ENCODE measurements at places on chromosomes 5 and 9.

GRCh38 chr9:89498852-89499480 lies 1.1 kb upstream of the SEMA4D start:
- DNase-seq = peak; percentile 37

DNA sequence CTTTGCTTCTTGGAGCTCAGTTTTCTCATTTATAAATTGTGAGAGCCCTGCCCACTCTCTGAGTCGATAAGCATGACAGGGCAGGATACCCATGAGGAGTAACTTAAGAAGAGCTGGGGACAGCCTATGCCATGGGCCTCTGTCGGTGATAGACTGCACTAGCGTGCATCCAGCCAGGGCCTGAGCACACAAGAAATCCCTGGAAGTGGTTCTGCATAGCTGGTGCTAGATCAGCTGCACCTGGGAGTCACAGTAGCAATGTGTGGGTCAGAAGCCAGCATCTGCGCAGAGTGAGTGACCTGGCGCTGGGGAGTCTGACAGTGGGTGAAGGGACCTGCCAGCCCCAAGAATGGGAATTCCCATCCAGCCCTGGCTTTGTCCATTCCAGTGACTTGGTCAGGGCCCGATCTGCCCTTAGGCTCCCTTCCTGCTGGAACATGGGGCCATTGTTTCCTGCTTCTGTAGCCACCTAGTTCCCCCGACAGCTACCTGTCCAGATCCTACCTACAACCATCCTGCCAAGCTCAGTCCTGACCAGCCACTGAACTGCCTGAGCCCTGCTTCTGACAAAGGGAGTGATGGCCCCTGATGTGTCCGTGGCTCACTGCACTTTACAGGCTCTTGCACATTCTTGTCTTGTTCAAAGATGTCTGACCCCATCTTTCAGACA lies 35.9 kb upstream of the NANS start:
- DNase-seq = no peak

DNA sequence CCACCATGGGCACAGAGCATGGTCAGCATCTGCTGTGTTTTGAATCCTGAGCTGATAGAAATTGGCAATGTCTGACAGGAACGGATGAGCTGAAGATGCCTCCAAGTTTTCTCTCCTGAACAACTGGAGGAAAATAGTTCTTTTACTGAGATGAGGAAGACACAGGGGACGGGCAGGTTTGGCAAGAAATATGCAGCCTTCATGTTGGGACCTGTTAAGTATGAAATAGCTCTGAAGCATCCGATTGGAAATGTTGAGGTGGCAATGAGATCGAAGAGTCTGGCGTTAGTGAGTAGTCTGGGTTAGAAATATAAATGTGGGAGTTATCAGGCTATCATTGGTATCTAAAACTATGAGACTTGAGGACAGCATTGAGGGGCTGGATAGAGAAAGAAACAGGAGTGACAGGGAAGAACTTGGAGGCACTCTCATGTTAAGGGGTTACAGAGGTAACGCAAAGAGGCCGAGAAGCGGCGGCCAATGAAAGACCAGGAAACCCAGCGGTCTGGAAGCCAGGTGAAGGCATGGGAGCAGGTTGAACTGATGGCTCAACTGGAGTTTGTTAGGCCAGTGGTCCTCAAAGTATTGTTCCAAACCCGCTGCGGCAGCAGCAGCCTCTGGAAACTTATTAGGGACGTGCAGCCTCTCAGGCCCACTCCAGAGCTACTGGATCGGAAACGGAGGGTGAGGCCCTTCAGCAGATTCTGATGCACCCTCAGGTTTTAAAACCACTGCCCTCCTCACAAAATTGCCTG lies 1.0 kb upstream of the MAMDC2 start:
- DNase-seq = no peak

GRCh38 chr5:148805326-148806290 lies 20.8 kb upstream of the ADRB2 start:
- DNase-seq = no peak

DNA sequence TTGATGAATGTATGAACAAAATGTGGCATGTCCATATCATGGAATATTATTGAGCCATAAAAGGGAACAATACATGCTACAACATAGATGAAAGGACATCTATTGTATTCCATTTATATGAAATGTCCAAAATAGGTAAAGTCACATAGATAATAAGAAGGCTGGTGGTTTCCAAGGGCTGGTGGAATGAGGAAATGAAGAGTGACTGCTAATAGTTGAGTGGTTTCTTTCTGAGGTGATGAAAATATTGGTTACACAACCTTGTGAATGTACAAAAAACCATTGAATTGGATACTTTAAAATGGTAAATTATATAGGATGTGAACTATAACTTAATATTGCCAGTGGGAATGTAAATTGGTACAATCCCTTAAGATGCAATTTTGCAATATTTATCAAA lies 5.2 kb downstream of the ARSB start:
- DNase-seq = no peak

- no peak for DNase-seq
Observed at GRCh38 chr9:115099901-115100300, 18.1 kb downstream of the TNC start.

DNA sequence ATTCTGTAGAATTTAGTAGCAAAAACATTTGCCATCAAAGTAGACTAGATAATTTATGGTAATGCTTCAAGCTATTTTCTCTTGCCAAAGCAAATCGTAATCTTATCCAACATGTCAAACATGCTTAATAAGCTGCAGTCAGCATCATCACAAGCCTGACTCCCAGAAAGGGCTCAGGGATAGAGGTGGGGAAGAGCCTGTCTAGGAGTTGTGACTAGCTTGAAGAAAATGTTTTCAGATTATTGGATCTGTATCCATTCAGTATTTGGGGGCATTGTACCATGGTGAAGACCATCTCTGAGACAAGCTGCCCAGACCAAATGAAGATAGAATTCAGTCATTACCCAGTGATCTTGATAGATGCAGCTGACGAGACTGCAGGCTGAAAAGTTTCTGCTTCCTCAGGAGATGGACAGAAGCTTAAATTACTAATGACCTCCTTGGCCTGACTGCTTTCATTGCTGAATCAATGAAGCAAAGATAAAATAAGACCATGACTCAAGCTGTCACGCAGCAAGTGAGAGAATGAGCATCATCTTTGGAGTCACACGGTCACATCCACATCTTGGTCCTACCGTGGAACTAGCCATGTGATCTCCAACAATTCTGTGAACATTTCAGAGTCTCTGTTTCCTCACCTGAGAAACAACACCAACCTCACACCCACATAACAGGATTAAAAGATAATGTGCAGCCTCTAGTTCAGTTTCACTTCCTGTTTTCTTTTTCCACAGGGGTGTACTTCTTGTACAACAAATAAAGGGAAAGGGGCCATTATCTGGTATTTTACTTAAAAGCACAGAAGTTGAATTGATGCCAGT lies 9.4 kb downstream of the ERAP2 start:
- no peak for DNase-seq

DNA sequence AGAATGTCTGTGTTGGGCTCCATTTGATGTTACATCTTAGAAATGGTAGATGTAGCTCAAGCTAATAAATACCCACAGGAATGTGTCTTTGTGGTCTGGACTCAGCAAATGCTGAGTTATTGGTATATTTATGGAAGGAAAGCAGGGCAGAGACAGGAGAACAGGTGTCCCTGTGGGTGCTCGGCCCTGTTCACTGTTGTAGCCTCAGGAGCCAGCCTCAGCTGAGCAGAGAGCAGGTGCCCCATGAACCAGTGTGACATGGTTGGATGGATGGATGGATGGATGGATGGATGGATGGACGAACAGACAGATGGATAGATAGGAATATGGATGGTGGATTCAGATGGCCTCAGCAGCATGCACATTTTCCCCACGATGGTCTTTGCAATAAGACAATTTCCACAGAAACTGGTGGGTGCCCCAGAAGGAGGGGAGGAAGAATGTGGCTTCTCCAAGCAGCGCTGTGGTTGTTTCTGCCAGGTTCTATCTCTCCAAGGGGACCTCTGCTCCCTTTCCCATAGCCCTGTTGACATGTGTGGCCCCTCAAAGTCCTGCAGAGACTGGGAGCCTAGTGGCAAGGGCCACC lies 8.2 kb upstream of the IRF1 start:
- DNase-seq = no peak

Data from activated CD4-positive, alpha-beta T cell treated with anti-CD3 and anti-CD28 coated beads, Interleukin-2, amount 50 U/mL, for 1 hour (primary cell).